Activated T-cell treated with anti-CD3 and anti-CD28 coated beads for 1 hour (primary cell): ENCODE measurements at places on chromosomes 16 and 17.
A peak's percentile ranks its signal among the peaks of the same experiment; 100 is the strongest.

DNA sequence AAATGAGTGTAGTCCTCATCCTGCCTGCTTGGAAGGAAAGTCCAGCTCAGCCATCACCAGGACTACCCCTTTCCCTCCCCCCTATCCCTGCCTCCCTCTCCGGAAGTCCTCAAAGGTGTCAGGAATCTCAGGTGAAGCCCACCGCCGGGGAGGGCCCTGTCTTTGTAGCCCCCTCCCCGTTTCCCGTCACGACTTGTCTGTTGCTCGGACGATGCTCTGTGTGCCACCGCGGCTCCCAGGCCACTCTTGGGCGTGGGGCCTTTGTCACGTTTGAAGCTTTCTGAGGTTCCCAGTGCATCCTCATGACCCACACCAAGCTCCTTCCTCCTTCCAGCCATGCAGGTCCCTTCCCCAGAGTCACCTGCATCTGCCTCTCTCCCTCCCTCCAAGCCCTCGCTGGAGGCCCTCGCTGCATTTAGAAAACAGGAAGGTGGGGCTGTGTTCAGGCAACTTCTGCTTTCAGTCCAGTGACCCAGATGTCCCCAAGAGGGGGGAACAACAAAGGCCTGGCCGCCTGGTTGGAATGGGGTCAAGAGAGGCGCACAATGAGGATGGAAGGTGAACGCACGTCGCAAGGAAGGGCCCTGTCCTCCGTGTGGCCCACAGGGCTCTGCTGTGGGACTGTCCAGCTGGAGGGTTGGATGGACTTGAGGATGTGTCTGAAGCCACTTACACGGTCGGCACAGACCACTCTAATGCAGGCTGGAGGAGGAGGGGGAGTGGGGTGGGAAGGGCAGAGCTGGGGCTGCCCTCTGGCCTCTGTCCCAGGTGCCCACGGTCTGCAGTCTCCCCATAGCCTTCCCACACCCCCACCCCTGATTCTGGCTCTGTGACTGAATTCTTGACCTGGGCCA, 59.9 kb downstream of the OR1D5 start:
- no peak for DNase-seq

DNA sequence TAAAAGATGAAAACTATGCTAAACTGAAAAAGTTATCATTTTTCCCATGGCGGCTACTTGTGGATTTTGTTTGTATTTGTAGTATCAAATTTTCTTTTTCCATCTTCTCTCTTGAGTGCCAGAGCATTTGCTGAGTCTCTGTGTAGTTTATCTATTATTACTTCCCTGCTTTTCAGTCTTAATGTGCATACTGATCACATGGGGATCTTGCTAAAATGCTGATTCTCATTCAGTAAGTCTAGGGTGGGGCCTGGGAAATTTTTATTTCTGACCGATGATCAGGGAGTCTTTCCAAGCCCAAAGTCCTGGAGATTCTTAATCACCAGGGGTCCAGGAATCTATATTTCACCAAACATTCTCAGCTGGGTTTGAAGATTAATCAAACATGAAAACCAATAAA, 189.0 kb upstream of the GOT2 start:
- no peak for DNase-seq

DNA sequence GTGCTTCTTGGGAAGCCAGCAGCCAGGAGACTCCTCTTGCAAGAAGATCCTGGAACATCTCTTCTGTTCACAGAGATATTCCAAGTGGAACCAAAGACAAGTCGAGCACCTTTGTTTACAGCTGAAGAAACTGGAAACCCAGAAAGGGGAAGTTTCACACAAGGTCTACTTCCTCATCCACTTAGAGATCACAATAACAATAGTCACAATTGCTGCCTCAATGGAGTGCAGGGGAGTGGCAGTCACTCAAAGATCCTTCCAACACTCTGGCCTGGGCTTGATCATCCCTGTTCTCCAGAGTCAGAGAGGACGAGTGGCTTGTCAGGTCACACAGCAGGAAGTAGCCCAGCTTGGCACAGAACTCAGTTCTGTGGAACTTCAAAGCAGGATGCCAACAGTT, 46.9 kb upstream of the SIAH1 start:
- DNase-seq: no peak

DNA sequence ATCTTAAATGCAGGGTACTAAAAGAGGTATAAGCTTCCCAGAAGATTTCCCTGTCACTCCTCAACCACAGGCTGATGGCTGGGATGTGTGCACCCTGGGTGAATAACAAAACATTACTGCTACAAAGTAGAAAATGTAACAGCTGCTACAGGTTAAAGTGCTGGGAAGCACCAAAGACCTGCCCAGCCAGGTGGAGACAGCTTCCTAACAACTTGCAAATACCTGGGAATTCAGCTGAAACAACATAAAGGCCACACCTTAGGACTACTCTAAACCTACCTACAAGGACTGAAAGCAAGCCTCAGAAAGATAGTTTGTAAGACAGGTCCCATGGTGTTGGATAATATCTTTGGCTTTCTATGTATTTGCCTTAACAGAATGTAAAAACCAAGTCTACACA, 118.5 kb downstream of the CEP112 start:
- no peak for DNase-seq

DNA sequence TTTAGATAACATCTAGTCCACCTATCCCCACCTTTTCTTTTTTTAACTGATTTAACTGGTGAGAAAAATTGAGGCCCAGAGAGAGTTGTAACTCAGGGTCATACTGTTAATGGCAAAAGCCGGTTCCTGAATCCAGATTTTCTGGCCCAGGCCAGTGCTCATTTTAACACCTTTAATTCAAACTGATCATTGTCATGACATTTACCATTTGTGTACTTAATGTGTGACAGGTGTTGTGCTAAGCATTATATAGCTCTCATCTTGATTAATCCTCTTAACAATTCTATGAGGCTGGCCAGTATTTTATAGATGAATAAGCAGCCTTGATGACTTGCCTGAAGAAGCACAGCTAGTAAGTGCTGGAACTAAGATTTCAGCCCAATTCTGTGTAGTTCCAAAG, 14.4 kb downstream of the RHOT1 start:
- DNase-seq: no peak

GRCh38 chr17:48498164-48498850, 32.5 kb downstream of the HOXB1 start:
- DNase-seq: no peak

GRCh38 chr17:14144508-14144907, 75.2 kb downstream of the COX10 start:
- no peak for DNase-seq

DNA sequence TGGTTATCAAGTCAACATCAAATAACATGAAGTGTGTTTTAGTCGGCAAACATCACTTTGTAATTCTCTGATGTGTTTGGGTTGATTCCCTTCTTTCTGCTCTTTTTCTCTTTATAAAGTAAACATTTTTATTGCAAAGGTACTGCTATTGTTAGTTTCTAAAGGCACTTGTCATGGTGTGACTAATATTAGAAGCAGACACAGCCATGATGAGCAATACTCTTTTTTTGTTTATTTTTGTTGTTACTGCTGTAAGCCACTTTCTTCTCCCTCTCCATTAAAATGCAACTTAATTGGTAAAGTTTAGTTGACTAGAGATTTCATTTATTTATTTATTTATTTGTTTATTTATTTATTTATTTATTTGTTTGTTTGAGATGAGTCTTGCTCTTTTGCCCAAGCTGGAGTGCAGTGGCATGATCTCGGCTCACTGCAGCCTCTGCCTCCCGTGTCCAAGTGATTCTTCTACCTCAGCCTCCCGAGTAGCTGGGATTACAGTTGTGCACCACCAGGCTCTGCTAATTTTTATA, 424.7 kb downstream of the WWOX start:
- no peak for DNase-seq

DNA sequence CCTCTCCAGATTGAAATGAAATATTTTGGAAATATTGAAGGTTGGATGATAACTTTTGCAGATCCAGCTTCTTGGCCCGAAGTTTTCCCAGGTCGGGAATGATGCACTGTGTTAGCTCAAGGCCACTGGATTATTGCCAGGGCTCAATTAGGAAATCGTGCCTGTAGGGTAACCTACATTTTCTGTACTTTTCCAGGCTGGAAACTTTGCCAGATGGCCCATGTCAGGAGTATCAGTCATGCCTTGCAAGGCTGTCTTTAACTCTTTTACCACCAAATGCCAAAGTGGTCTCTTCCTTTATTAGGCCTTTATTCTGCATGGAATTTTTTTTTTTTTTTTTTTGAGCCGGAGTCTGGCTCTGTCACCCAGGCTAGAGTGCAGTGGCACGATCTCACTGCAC, 8.9 kb upstream of the SEC14L1 start:
- no peak for DNase-seq

DNA sequence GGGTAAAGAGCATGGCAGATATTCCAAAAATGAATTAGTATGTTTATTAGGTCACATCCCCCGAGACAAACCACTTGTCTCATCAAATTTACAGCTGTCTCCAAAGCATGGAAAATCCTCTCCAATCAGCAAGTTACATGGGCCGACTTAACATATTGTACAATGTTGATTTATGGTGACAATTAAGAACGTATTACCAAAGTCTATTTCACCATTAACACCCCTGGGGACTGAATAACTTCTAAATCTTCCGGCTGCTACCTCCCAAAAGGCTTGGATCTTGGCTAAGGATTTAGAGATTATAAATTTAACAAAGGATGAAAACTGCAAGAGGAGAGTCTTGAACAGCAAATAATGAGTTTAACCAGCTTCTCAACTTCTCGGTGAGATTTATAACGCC, 311.9 kb downstream of the NPIPA8 start:
- no peak for DNase-seq

GRCh38 chr17:82154881-82155331, 56.9 kb upstream of the FASN start:
- no peak for DNase-seq

GRCh38 chr17:8965394-8966168, at the start of gene PIK3R5:
Gene PIK3R5 (minus strand): TSS chr17:8965707. CDS start chr17:8911494, 54,213 bp downstream.
- peak; percentile 71 for DNase-seq

- DNase-seq: no peak
Measured at GRCh38 chr16:73536931-73537330, 489.0 kb upstream of the ZFHX3 start.

- DNase-seq: no peak
Measured at GRCh38 chr16:56941092-56941491, 9.2 kb downstream of the HERPUD1 start.
